ENCODE measurements at places on chromosomes 1 and 21.

- DNase-seq, result no peak
These were observed 5.2 kb upstream of the MEF2D start for GRCh38 chr1:156505679-156506298.

- no peak for DNase-seq
These were observed 283.7 kb downstream of the ZNF648 start for GRCh38 chr1:181777812-181778211.

DNA sequence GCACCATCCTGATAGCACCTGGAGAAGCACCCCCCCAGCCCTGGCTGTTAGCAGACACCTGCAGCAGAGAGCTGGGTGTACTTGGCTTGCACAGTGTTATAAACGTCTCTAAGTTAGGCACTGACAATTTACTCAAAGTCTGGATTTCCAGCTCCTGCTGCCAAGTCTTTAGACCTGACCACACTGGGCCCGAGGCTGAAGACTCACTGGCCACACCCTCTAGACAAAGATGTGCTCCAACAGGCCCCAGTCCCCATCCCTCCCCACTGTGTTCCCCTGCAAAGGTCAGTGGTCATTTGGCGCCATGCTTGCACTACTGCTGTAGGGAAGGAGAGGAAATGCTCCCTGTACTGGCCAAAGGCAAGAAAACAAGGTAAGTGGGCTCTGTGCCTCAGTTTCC lies 31.1 kb downstream of the PADI6 start:
- DNase-seq, result no peak

GRCh38 chr21:37253991-37254390 lies 13.1 kb downstream of the VPS26C start:
- no peak for DNase-seq

- no peak for DNase-seq
These were observed 42.7 kb downstream of the SLC45A1 start for GRCh38 chr1:8360493-8361197.

DNA sequence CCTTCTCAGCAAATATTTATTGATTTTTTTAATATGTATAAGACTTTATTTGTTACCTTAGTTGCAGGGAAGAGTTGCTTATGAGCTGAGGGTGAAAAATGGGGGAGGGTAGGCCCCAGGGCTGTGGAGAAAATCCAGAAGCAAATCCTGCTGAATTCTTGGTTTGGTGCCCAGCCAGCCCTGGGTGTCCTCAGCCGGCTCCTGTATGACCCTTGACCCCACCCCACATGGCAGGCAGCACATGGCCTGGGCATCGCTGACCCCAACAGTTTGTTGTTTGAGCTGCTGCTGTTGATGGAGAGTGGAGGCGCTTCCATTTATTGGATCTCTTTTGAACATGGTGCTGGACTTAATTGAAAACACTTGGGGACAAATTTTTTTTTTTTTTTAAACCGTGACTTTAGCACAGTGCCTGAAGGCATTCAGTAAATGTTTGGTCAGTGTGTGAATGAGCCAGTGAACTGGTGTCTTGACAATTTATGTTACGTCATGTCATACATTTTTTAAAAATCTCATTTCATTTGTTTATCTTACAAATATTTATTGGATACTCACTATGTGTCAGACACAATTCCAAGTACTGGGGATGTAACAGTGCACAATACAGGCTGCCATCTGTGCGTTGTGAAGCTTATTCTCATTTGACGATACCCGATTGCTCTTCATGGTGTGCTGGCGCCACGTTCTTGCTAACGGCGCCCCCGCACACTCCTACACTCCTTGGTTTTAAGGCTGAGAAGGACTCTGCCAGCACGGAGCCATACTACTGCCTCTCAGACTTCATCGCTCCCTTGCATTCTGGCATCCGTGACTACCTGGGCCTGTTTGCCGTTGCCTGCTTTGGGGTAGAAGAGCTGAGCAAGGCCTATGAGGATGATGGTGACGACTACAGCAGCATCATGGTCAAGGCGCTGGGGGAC lies 98.8 kb downstream of the MTR start:
- no peak for DNase-seq

DNA sequence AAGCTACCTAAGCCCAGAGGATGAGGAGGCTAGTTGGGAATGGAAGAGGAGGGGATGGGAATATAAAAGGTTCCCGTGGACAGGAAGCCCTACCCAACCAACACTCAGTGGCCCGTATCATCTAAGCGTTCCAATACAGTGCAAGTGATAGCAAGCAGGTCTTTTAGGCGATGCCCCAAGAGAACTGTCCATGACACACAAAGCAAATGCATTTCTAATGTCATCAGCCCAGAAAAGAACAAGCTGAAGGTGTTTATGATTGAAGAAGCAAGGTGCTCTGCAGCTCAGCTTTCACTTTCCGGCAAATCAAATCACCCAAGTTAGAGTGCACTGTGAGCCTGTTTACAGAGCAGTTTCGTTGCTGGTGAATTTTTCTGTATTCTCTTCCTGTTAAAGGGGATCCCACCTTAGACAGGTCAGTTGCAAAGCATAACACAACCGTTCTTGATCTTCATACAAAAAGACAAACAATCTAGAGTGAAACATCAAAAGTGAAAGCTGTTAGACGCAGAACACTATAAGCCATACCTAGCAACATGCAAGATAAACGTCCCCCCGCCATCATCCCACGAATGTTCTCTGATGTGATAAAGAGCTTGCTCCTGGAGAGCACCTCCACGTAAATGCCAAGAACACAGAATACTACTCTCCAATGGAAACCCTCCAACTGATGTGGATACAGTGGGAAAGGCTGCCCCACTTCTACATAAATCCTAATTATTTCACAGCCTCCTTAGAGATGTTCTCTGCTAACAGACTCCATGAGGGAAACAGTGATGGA lies 54.0 kb downstream of the PGBD5 start:
- DNase-seq, result no peak

GRCh38 chr1:65955071-65955470 lies 162.4 kb downstream of the PDE4B start:
- DNase-seq, result no peak

DNA sequence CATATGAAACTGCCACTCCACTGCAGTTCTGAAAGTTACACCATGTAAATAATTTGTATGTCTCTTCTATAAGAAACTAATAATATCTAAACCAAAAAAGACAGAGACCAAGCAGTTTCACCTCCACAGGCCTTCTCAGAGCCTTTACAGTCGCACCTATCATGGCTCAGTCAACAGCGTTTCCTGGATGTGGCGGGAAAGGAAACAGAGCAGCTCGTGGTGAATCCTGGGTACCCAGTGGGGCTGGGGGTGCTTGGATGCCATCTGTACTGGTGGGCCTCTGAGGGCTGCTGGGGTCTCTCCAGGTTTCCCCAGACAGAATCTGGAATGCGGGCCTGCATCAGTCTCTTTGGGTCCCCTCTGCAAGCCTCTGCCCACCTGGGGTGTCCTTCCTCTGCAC lies 100.2 kb upstream of the CASZ1 start:
- DNase-seq, result no peak

- no peak for DNase-seq
These were observed 4.4 kb downstream of the SNAP47 start for GRCh38 chr1:227739636-227740035.

DNA sequence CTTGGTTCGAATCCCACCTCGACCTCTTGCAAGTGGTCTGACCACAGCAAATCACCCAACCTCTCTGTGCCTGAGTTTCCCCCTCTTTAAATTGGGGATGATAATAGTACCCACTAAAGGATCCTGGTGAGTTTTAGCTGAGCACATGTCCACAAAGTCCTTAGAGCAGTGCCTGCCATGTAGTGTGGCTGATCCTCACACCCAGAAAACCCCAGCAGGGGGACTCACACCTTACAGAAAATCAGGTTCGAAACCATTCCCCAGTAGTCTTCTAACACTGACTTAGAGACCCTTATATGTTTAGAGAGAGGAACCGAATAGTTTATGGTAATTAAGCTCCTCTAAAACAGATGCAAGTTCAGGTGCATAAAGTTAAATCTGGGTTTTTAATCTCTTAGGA lies 89.0 kb downstream of the CAMTA1 start:
- DNase-seq, result no peak
